Non-pigmented ciliary epithelial cell (primary cell): ENCODE measurements at places on chromosomes 7 and 10.

- no peak for DNase-seq
These were observed 199.3 kb upstream of the FZD1 start for GRCh38 chr7:91064938-91065337.

- DNase-seq: no peak
These were observed 44.5 kb downstream of the FGFBP3 start for GRCh38 chr10:91864744-91865143.

- DNase-seq: no peak
These were observed 19.6 kb downstream of the CEP55 start for GRCh38 chr10:93516006-93516380.

DNA sequence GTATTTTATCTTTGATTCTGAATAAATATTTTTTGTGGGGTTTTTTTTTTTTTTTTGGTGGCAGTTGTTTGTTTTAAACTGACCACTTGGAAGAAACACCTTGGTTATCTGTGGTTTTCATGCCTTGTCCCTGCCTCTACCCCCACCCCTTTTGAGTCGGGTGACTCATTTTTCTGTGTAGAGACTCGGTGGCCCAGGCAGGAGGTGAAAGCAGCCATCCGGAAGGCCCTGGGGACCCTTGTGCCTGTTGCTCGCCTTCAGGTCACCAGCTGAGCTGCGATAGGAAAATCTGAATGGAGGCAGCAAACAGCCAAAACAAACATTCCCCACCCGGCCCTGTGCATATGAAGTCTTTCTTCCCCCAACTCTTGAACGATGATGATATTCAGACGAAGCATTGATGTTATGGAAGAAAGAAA lies 22.8 kb downstream of the CYP17A1 start:
- DNase-seq: no peak

- DNase-seq: no peak
These were observed 657 bp downstream of the ECHDC3 start for GRCh38 chr10:11742779-11743298.

DNA sequence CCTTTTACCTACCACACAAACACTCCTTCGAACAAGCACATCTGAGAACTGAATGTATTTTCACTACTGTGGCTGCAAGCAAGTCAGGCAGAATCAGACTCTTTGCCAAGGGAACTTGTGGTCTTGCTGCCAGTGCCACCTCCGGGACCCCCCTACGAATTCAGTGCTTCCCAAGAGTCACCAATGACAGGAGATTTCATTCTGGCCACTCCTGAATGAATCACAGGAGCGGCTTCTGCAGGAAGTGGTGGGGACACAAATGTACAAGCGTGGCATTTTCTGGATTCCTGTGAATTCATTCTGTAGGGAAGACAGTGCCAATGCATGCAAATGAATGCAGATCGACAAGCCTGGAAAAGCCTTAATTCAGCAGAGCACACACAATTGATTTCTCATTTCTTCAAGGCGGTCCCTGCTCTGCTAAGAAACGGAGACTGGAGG lies 161.2 kb downstream of the CAMK1D start:
- no peak for DNase-seq
